Stimulated activated CD8-positive, alpha-beta memory T cell treated with anti-CD3 and anti-CD28 coated beads, Interleukin-15, amount 100 ng/mL, for 1 hour (primary cell): ENCODE measurements at places on chromosomes 12 and 14.

- DNase-seq: no peak
These were observed 19.5 kb downstream of the DCAF5 start for GRCh38 chr14:69133206-69134125.

- DNase-seq: no peak
These were observed 104.4 kb downstream of the FGD4 start for GRCh38 chr12:32503730-32504129.

DNA sequence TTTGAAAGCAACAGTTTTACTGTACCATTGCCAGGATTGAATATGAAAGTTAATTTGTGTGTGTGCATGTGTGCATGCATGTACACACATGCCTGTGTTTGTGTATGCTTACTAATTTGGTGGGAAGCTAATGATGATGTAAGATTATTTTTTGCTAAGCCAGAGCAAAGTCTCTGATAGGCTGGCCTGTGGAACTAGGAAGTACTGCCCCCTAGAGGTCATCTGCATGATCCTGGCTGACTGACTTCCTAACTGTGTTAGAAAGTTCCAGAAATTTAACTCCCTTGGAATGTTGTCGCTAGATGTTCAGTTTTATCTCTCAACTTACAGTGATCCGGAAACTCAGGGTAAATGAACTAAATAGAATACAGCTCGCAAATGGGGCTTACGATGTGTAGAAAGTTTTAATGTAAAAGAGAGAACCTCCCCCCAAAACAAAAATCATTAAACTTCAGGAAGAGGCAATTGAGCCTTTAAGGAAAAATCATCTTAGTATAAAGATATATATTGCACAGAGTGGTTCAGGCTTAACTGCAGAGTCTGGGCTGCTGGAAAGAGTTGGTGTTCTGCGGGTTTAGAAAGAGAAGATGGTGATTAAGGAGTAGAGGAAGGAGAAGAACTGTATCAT, 34.3 kb upstream of the SLC38A1 start:
- DNase-seq: peak; percentile 23

DNA sequence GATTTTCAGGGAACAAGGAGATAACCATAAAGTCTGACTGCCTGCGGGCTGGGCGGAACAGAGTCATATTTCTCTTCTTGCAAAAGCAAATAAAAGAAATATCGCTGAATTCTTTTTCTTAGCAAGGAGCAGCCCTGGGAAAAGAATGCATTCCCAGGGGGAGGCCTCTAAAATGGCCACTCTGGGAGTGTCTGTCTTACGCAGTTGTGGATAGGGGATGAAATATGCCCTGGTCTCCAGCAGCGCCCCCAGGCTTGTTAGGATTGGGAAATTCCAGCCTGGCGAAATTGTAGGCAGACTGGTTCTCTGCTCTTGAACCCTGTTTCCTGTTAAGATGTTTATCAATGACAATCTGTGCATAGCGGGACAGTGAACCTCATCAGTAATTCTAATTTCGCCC, 40.5 kb downstream of the PCNX1 start:
- no peak for DNase-seq

DNA sequence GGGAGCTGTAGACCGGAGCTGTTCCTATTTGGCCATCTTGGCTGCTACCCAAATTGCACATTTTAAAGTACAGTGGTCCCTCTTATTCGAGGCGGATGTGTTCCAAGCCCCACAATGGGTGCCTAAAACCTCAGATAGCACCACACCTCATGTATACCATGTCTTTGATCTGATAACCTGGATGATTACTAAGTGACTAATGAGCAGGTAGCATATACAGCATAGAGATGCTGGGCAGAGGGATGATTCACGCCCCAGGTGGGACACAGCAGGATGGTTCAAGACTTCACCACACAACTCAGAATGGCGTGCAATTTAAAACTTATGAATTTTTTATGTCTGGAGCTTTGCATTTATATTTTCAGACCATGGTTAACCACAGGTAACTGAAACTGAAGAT, 255.0 kb downstream of the AKAP6 start:
- DNase-seq: no peak
